ENCODE measurements at places on chromosomes 5 and 9.

DNA sequence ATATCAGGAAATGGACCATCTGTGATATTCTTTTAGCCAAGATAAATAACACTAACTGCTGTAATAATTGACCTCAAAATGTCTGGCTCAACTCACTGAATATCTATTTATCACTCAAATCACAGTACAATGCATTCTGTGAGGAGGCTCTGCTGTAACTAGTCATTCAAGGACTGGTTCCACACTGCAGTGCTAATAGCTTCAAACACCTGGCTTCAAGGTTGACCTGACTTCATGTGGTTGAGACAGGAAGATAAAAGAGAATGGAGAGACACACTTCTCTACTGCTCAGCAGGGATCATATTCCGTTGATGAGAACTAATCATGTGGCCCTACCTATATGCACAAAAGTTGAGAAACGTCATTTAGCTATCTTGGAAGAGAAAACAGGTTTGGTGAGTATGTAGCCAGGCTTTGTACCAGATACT is 3.4 kb upstream of the RHOBTB3 start:
- H3K4me1 ChIP-seq: peaks cover 24% of the 10 kb centered on the region
- no peaks in the 10 kb centered on the region for H3K36me3 ChIP-seq
- no peak overlapping the region for H3K4me3 ChIP-seq
- H3K27ac ChIP-seq: no peak overlapping the region

DNA sequence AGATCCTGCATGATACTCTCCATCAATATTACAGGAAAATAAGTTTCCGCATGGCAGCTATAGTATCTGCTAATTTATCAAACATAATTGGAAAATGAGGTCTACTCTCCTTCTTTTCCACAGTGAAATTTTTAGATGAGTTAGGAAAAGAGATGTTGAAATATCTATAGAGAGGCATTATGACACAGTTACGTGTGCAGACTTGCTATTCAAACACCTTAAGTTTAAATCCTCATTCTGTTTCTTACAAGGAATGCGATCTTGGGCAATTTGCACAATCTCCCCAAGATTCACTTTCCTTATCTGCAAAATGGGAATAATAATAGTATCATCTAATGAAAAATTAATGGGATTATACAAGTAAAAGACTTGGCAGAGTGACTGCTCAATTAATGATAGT is 91.7 kb upstream of the SLCO6A1 start:
- peaks cover 7% of the 10 kb centered on the region for H3K27me3 ChIP-seq
- peaks cover 11% of the 10 kb centered on the region for H3K4me1 ChIP-seq
- H3K27ac ChIP-seq: no peak overlapping the region
- H3K36me3 ChIP-seq: no peaks in the 10 kb centered on the region
- DNase-seq: no peak

DNA sequence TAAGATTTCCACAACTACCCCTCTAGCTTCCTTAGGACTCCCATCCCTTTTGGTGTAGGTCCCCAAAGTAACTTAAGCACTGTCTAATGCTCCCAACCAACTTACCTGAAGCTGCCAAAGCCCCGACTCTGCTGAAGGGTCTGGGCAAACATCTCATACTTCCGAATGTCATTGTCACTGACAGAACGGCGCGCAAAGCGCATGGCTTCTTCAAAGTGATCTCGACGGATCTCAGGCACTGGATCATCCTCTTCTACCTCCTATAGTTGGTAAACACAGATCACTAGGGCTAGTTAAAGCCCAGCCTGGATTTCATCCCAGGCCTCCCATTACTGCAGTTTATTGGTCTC is 15.2 kb downstream of the VCP start:
- no peaks in the 10 kb centered on the region for H3K4me1 ChIP-seq
- H3K4me3 ChIP-seq: no peak overlapping the region
- peaks cover 76% of the 10 kb centered on the region for H3K36me3 ChIP-seq
- no peak overlapping the region for H3K27ac ChIP-seq

GRCh38 chr5:96079075-96079474 is 117.4 kb upstream of the ELL2 start:
- peak overlapping the region; percentile 32 for H3K4me3 ChIP-seq
- peak overlapping the region; percentile 87 for H3K27ac ChIP-seq
- peaks cover 4% of the 10 kb centered on the region for H3K27me3 ChIP-seq
- peaks cover 64% of the 10 kb centered on the region for H3K4me1 ChIP-seq
- no peaks in the 10 kb centered on the region for H3K36me3 ChIP-seq
- peak; percentile 42 for DNase-seq

DNA sequence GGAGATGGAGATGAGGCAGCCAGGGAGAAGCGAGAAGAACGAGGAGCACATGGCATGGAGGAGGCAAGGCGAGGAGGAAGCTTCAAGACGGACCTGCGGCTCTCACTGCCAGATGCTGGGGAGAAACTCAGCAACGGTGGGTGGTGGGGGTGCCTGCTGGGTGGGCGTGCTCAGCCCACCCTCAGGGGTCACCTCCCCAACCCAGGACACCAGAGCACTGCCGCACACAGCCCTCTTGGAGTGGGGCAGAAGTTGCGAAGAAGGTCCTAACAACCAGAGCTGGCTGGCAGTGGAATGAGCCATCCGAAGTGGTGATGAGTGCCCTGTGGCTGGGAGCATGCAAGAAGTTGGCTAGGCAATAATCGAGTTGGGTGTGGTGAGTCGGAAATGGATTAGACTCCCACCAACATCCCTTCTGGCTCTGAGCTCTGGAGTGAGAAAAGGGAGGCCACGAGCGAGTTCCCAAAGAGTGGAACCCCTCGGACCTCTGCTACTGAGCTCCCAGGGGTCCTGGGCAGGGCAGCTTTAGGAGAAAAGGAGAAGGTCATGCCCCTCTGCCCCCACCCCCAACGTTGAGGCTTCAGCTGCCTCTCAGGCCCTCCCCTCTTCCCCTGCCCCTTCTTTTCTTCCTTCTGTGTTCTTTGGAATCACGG is 212.7 kb upstream of the MVB12B start:
- no peak overlapping the region for H3K27ac ChIP-seq
- H3K27me3 ChIP-seq: peaks cover 14% of the 10 kb centered on the region
- H3K4me3 ChIP-seq: no peak overlapping the region
- no peak for DNase-seq
- no peaks in the 10 kb centered on the region for H3K36me3 ChIP-seq

DNA sequence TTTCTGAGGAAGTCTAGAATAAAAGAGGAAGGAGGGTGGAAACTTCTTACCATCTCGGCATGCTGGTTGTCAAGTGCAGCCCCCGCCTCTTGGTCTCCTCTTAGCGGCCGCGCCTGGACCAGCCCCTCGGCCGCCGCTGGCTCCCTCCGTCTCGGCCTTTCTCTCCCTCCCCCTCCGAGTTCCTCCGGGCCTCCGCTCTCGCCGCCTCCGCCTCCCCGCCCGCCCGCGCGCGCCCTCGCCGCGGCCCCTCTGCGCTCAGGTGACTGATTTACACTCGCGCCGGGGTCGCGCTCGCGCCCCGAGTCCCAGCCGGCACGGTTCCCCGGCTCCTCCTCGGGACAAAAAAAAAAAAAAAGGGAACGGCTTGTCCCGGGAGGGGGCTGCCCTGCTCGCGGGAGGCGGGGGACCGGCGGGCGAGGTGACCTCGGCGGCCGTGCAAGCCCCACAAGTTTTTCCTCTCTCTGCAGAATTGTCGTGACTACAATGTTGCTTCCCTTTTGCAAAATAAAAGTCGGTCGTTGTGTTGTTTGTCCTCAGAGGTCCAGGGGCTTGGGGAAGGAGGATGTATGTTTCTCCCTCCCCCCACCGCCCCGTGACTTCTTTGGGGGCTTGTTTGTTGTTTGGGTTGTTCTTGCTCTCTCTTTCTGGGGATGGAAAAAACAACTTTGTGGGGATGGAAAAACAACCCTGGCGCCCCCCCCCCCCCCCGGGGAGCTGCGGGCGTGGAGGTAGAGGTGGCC is at the start of gene BNC2:
BNC2 (minus strand) TSS at position 75 of the 740 bp plus-strand sequence; CDS start at position 53, 22 bp downstream.
- H3K27me3 ChIP-seq: peaks cover 41% of the 10 kb centered on the region
- peak within 1 kb of the TSS; percentile 68 for H3K4me3 ChIP-seq
- H3K36me3 ChIP-seq: no peaks in the 10 kb centered on the region
- H3K4me1 ChIP-seq: peaks cover 2% of the 10 kb centered on the region

DNA sequence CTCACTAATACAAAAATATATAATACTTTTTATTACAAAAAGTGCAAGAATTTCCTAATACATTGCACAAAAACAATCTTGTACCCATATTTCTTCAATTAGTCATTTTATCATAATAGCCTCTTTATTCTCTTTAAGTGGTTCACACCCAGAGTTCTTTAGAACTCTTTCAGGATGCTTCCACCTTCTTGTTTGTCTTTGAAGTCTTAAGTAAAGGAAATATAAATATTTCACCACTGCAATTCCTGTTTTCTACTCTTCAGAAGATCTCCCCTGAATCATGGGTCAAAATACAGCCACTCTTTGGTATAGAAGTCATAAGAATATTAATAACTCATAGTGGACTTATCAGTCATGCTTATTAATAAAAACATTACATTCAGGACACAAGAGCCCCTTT is 293.0 kb downstream of the ATPSCKMT start:
- H3K27ac ChIP-seq: no peak overlapping the region
- no peaks in the 10 kb centered on the region for H3K27me3 ChIP-seq
- DNase-seq: no peak
- no peaks in the 10 kb centered on the region for H3K4me1 ChIP-seq
- no peak overlapping the region for H3K4me3 ChIP-seq
- no peaks in the 10 kb centered on the region for H3K36me3 ChIP-seq

DNA sequence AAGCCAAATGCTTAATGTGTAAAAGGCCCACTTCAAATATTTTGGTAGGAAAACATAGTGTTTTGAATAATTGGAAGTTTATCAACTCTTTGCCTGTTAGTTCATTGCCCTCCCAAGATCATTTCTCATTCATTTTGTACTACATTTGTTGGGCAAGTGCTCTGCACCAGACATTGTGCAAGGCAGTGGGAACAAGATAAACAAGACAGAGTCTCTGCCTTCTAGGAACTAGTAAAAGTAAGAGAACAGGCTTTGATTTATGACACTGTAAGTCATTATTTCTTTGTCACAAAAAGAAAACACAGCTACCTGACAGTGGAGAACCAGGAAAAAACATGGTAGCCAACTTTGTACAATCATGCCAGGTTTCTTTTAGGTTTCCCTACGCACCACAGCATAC is 63.7 kb upstream of the PAM start:
- no peak for DNase-seq
- H3K36me3 ChIP-seq: no peaks in the 10 kb centered on the region
- H3K4me1 ChIP-seq: no peaks in the 10 kb centered on the region
- no peak overlapping the region for H3K27ac ChIP-seq
- peaks cover 4% of the 10 kb centered on the region for H3K27me3 ChIP-seq
- H3K4me3 ChIP-seq: no peak overlapping the region
